Activated naive CD8-positive, alpha-beta T cell treated with anti-CD3 and anti-CD28 coated beads, Interleukin-2, amount 10 ng/mL, durations not matched to agents 7 days and 5 days (primary cell): ENCODE measurements at places on chromosomes 6 and 20. TPM values are rescaled to one million over a fixed set of nuclear protein-coding genes. Genes with fewer than 3 reads are reported as not detected.
A peak's percentile ranks its signal among the peaks of the same experiment; 100 is the strongest.

The PTCHD4 gene
- total RNA-seq, result not detected

GRCh38 chr20:61699495-61700374, 365.9 kb downstream of the TAF4 start:
- no peaks in the 10 kb centered on the region for H3K27me3 ChIP-seq
- H3K36me3 ChIP-seq, result no peaks in the 10 kb centered on the region
- no peak for DNase-seq

DNA sequence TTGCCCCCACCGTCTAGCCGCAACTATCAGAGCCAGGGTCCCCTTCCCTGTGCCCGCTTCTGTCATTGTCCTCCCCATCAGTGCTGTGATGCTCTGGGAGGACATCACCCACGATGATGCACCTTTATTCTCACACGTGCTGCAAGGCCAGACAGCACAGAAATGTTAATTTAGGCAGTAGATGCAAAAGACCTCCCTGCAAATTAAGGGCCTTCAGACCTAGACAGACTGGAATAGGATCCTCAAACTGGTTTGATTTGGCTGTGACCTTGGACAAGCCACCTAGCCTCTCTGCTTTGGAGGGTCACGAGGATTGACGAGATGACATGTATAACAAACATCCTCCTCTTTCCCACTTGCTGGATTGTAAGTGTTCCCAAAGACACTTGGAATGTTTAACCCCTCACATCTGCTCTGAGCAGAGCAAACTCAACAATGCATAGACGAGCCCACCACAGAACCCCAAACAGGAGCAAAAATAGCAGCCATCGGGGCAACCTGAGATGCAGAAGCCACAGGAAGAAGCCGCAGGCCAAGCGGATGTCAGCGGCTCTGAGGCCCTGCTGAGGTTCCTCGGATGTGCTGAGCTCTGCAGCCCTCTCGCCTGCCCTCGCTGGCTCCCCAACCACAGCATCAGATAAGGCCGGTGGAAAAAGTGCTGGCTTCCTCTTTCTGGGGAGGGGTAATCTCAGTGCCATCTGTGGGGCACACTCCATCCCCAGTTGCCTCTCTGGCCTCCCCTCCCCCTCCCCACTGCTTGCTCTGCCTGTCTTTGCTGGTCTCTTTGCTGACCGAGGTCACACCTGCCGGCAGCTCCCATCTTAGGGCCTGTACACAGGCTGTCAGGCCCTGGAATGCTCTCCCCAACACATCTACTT, 35.3 kb downstream of the TOX2 start:
- H3K36me3 ChIP-seq, result no peaks in the 10 kb centered on the region
- peak overlapping the region; percentile 64 for H3K27ac ChIP-seq
- peaks cover 60% of the 10 kb centered on the region for H3K4me1 ChIP-seq
- H3K4me3 ChIP-seq, result peak overlapping the region; percentile 54
- H3K27me3 ChIP-seq, result peaks cover 66% of the 10 kb centered on the region
- DNase-seq, result peak; percentile 86

- no peak overlapping the region for H3K27ac ChIP-seq
- peaks cover 16% of the 10 kb centered on the region for H3K36me3 ChIP-seq
- H3K4me3 ChIP-seq, result no peak overlapping the region
- H3K4me1 ChIP-seq, result peaks cover 18% of the 10 kb centered on the region
Observed at GRCh38 chr6:107941627-107942026, 16.4 kb downstream of the SEC63 start.

DNA sequence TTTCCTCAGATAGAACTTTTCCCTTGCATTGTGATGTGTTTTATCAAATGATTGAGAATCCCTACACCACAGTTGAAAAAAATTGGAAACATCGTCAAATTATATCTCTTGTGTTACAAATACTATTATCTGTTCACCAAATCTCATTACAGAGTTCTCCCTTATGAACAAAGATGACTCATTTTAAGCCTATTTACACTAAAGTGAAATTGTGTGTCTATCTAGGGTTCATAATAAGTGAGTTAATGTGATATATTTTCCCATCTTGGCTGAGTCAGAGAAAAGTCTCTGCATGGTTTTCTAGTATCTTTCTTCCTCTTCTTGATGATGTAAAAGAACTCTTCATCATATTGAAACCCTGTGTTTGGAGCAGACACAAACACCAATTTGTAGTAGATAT, 1263.3 kb upstream of the EYS start:
- no peaks in the 10 kb centered on the region for H3K4me1 ChIP-seq
- H3K36me3 ChIP-seq, result no peaks in the 10 kb centered on the region
- no peak overlapping the region for H3K4me3 ChIP-seq
- no peaks in the 10 kb centered on the region for H3K27me3 ChIP-seq
- DNase-seq, result no peak

The TMEM244 gene
- total RNA-seq, result 0.83 TPM

GRCh38 chr6:127914240-127914639, 13.4 kb upstream of the THEMIS start:
- peaks cover 46% of the 10 kb centered on the region for H3K36me3 ChIP-seq
- no peak overlapping the region for H3K4me3 ChIP-seq
- DNase-seq, result no peak
- no peak overlapping the region for H3K27ac ChIP-seq
- no peaks in the 10 kb centered on the region for H3K27me3 ChIP-seq
